Activated CD4-positive, alpha-beta T cell treated with anti-CD3 and anti-CD28 coated beads, Interleukin-2, Interleukin-4, amounts not matched to agents 100 ng/mL and 50 ng/mL, durations not matched to agents 16 hours and 8 hours (primary cell): ENCODE measurements at places on chromosomes 16 and 17.

DNA sequence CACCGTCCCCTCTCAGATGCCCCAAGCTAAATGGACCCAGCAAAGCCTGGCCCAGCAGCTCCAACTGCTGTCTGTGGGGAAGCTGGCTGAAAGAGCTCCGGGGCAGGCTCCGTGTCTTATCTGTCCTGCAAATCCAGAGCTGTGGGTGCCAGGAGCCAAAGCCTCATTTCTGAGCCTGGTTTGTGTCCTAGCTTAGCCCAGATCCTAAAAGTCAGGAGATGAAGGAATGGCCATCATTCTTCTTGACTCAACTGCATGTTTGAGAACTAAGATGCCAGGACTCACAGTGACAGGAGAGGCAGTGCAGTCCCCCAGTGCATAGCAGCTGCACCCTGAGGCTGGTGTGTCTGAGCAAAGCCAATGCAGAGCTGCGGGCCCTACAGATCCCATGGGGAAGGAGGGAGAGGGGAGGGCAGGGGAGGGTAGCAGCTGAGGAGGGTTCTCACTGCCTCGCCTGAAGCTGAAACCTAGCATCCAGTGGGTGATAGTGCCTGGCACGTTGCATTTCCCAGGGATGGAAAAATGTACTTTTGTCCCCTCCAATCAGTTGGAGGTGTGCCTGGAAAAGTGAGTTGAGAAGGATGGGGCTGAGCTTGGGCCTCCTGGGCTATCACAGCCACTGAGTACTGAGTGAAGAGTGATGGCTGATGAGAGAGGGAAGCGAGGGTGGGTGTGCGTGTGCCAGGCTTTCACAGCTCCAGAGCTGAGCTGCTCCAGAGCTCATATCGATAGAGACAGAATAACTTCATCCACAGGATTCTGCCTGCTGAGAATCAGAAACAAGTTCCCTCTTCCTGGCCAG is 24.5 kb upstream of the CD300E start:
- no peak for DNase-seq

DNA sequence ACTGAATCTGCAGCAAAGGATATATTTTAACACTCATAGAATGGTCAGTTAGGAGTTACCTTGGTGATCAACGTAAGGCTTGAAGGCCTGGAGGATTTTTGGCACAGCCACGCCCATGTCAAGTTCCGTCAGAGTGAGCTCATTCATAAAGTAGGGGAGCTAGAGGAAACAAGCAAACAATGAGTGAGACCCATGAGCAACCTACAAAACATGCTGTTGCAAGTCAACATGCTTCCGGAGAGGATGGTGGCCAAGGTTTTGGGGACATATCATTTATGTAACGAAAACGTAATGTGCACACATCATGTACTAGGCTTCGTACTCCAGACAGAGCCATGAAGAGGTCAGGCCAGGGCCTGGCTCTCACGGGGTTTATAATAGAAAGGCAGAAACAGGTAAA is 41.1 kb upstream of the ERN1 start:
- DNase-seq = no peak

- no peak for DNase-seq
Observed at GRCh38 chr17:49497148-49498028, 2.3 kb downstream of the NGFR start.

DNA sequence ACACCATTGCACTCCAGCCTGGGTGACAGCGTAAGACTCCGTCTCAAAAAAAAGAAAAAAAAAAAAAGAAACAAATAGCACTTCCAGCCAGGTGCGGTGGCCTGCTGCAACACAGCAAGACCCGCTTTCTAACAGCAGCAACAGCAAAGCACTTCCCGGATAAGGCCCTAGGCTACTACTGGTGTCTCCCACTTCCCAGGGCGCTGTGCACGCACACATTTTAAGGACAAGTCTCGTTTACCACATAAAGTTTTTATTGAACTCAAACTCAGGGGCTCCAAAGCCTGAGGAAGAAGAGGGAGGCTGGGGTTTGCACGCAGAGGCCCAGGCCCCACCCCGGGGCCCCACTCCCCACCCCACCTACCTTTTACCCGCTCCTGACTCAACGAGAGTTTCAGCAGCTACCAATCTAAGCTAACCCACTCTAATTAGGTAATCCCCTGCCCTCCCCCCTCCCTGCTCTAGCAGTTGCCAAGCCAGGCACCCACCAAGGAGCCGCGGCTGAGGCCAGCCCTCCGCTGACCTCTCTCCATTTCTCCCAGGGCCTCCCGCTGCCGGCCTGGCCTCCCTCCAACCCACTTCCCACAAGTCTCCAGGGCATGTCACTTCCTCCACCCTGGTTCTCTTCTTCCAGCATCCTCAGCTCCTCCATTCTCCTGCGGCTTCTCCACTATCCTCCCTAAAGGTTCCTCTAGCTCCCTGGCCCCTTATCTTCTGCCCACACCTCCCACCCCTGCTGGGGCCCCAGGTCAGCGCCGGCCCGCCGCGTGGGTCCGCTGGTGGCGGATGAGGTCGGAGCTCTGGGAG is 2.4 kb downstream of the ZNF768 start:
- no peak for DNase-seq

GRCh38 chr17:77455111-77455890 is 314.5 kb downstream of the SEC14L1 start:
- DNase-seq = no peak

GRCh38 chr16:55491691-55492090 is 12.7 kb downstream of the MMP2 start:
- DNase-seq = no peak

- DNase-seq = no peak
Observed at GRCh38 chr16:89453501-89454321, 36.6 kb downstream of the ANKRD11 start.

- DNase-seq = peak; percentile 37
Observed at GRCh38 chr16:77868478-77868877, 80.1 kb downstream of the VAT1L start.

- no peak for DNase-seq
Observed at GRCh38 chr17:40848583-40849235, 18.3 kb downstream of the KRT12 start.

DNA sequence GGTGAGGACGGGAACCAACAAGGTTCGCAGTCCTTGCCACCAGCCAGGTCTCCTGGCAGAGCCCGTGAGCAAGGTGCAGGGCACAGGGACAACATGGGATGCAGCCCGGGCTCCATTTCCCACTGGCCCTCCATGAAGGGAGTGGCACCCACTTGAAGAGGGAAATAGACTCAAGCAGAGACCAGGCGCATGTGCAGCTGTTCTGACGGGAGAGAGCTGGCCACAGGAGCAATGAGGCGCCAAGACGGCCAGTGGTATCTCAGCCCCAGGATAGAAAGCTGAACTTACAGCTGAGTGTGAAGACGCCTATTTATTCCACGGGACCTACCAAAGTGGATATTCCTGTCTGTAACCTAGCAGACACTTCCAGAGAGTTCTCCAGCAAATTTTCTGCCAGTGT is 8.2 kb upstream of the FOXJ1 start:
- no peak for DNase-seq

DNA sequence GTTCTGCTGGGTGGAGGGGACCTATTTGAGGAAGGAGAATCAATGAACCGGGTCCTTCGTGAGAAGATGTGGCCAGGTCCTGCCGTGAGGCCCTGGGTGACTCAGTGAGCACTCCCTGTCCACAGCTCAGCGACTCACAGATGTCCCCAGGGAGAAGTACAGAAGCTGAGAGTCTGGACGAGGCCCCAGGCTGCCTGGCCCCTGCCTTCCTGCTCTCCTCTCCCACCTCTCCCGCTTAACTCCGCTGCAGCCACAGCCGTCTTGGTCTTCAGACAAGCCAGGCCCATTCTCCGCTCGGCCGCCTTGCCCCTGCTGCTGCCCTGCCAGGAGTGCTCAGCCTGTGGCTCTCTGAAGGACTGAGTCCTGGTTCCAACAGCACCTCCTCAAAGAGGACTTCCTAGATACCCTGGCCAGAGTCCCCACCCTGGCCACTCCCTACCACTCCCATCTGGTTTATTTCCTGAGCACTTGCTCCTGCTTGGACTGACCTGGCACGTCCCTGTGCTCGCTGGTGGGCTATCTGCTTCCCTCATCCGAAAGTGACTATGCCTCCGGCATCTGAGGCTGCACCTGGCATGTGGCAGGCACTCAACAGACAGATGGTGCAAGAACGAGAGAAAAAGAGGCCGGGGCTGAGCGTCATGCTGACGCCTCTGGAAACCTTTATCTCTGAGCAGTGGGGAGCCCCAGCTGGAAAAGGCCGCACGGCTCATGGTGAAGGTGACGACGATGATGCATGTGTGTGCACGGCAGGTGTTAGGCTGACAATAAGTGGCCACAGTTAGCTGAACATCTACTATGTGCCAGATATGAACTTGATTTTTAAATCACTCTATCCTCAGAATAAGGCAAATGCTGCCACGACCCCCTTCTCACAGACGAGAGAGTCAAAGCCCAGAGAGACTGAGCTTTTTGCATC is 9.2 kb upstream of the TNFRSF13B start:
- no peak for DNase-seq

DNA sequence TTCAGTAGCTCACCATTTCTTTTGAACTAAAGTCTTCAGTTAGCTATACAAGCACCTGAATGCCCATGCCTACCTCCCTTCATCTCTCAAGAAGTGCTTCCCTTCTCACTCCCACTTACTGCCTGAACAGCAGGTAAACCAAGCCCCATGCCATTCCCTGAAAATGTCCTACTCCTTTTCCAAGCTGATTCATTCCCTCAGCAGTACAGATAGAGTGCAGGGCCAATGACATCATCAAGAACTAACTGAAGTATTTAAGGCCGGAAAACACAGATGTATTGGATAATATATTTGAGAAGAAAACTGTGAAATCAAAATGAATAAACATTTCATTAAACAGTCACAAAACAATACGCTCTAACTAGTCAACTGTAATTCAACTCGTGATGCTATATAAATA is 478.8 kb upstream of the CDH11 start:
- no peak for DNase-seq

DNA sequence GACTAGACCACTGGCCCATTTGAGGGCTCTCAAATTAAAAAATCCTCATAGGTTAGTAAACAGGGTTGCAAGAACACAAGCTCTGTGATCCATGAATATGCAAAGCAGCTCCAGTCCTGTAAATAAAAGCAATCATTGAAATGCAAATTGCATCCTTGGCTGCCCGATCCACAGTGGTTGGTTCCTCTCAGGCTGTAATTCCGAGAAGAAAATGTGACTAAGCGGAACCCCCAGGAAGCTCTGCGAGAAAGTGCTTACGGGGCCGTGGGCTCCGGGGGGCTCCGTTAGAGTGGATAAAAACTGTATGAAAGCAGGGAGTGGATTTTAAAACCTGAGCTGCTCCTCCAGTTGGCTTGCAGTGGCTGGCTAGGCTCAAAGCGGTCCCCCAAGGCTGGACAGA is 2.5 kb downstream of the GPRC5B start:
- no peak for DNase-seq

DNA sequence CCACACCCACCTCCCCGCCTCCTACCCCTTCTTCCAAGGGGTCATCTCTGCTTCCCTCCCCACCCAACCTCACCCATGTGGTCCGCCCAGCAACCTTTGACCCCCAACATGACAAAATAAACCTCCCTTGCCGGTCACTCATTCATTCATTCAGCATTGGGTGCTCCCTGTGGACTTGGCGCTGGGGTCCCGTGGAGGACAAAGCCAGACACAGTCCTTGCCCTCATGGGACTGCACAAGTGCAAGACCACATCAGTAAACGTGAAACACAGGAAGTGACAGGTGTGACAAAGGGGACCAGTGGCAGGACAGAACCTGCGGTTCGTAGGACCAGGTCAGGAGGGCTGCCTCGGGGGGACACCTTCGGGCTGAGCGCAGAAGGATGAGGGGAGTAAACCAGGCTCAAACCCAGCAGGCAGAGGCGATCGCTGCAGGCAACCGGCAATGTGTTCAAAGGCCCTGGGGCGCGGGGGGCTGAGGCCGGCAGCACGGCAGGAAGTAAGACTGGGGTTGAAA is 185.4 kb downstream of the SEC14L1 start:
- DNase-seq = no peak

- DNase-seq = no peak
Observed at GRCh38 chr16:17803625-17804410, 333.1 kb upstream of the XYLT1 start.

GRCh38 chr17:83009414-83010205 is 69.8 kb upstream of the METRNL start:
- no peak for DNase-seq

DNA sequence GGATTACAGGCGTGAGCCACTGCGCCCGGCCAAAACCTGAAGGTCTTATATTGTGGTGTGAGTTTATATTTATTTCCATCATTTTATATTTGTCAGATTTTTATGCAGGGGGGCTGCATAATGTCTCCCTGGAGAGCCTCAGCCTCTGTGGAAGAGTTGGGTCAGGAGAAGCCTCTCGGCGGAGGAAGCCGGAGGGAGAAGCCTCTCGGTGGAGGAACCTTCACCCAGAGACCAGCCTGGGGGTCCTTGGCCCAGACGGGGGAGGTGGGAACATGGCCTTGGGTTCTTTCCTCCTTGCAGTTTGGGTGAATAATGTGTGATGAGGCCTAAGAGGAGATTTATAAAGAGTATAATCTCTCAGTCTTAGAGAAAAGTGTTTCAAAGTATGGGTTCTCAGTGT is 22.4 kb upstream of the ZNF750 start:
- DNase-seq = no peak

DNA sequence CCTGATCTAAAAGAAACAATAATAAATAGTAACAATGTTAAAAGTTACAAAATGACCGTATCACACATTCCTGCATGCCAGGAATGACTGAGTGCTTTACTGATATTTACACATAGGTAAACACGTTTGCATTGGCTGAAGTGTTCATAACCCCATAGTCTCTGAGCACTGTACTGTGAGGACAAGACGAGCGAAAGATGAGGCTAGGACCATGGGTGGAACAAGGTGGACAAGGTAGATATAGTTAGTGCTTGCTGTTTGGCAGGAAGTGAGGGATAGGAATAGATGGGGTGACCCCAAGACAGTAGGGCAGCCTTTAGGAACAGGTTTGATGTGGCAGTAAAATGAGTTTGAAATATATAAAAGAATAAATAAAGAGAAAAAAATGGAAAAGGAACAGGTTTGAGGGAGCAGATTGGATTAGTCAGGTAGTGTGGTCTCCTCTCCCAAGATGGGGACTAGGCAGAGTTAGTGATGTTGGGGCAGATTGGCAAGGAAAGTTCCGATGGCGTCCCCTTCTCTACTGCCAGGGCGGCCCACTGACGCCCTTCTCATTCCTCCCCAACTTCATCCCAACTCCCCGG is 452 bp upstream of the E2F4 start:
- DNase-seq = no peak

- DNase-seq = no peak
Observed at GRCh38 chr16:68921637-68922036, 78.3 kb downstream of the TANGO6 start.

- DNase-seq = no peak
Observed at GRCh38 chr17:28030386-28030785, 12.1 kb upstream of the NLK start.
